ENCODE measurements at places on chromosomes 7 and 10.

GRCh38 chr10:32073659-32074058, 17.4 kb upstream of the KIF5B start:
- no peak for DNase-seq

DNA sequence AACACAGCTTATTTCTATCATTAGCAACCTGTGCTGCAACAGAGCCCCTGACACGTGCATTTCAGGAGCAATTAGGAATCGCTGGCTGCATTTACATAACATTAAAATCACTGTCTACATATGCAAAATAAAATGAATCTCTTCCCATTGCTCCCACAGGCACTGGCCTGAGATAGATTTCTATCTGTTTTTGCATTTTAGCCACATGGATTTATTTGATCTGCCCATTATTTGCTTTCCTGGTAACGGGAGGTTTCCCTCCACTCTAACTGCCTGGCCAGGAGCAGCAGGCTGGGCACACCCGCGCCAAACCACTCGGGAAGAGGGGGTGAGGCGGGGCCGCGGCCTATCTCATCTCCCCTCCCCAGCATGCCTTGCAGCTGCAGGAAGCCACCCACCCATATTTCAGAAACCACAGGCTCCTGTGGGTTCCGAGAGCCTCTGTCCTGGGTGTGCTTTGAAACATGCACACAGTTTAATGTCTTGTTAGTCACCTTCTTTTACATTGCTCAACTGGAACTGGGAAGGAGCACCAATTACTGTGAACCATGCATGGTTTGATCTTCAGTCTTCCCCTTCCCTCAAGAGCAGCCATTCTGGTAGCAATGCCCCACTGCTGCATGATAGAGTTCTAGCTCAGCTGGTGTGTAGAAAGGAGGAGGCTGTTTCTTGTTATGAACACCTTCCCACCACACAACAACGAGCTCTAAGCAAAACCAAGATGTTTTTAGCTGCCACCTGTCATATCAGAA, 37.7 kb upstream of the IKZF1 start:
- peak; percentile 80 for DNase-seq

DNA sequence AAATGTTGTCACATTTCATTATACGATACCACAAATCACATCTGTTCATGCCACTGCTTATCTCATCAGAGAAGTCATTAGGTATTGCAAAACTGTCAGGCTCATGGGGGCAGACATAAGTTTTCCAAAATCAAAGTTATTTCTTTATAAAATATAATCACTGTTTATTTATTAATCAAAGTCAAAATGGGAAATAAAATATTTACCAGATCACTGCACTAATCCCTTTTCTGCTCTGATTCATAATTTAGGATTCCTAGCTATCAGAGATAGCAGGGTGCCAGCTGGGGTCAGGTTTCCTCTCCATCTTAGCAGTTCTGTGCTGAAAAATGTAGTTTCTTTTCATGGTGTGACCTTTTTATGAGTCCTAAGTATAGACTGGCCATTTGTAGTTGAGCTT, 117.7 kb upstream of the LANCL2 start:
- DNase-seq = no peak

DNA sequence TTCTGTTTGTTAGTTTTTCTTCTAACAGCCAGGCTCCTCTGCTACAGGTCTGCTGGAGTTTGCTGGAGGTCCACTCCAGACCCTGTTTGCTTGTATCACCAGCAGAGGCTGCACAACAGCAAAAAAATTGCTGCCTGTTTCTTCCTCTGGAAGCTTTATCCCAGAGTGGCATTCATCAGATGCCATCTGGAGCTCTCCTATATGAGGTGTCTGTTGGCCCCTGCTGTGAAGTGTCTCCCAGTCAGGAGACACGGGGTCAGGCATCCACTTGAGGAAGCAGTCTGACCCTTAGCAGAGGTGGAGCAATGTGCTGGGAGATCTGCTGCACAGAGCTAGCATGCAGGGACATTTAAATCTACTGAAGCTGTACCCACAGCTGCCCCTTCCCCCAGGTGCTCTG, 26.7 kb upstream of the CROT start:
- DNase-seq = no peak

- DNase-seq = peak; percentile 61
Observed at GRCh38 chr7:100119970-100120732, 717 bp downstream of the CNPY4 start.

GRCh38 chr7:30971840-30972563, 8.2 kb downstream of the GHRHR start:
- DNase-seq = no peak

DNA sequence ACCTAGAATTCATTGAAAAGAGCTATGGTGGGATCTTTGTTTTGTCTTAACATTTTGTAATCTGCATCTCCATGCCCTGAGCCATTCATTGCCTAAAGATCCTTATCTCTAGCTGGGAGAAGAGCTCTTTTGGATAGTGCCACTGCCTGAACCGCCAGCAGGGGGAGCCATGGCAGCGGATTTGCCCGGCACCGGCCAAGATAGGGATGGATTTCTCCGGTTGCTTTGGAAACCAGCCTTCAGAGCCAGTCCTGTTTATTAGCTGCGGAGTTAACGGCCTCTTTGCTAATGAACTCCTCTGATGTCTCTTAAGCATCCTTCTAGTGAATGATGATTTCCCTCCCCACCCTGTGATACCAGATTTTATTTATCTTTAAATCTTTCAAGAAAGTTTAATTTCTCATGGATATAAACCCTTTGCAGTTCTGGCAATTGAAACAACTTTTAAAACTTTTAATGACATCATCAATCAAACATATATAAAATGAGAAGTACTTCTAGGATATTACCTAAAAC, 58.2 kb upstream of the LYZL2 start:
- DNase-seq = peak; percentile 92

- no peak for DNase-seq
Observed at GRCh38 chr7:54823776-54824175, 64.8 kb upstream of the SEC61G start.

GRCh38 chr10:43574001-43574892, at the start of gene ZNF239:
ZNF239 (minus strand) TSS chr10:43574616; CDS start chr10:43558079, 16,537 bp downstream.
- peak; percentile 87 for DNase-seq

- DNase-seq = no peak
Observed at GRCh38 chr7:143410521-143411004, 1.9 kb upstream of the EPHA1 start.

GRCh38 chr10:15336211-15336610, 34.9 kb downstream of the FAM171A1 start:
- no peak for DNase-seq

DNA sequence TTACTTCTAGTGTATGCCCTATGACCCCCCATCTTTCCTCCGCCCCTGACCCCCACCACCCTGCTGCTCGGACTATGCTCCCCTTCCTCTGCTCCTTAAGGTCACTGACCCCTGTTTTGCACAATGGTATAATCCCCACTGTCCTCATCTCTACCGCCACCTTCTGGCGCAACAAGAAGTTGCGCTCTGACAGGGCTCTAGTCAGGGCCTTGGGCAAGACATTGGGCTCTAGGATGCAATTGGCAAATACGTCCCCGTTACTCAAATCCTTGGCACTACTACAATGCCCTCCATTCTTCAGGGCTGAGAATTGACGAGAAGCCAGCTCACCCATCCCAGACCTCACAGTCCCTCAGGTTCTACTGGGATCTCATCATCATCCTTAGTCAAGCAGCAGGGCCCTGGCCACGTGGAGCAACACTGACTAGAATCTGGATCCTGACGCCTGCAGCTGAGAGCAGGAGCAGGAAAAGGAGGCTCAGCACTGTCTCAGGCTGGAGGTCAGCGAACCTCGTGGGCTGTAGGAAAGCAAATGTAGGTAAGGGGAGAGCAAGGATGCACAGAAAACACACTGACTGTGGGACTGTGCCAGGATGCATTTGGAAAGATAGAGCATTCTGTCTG, 10.6 kb downstream of the LRIT2 start:
- peak; percentile 43 for DNase-seq

DNA sequence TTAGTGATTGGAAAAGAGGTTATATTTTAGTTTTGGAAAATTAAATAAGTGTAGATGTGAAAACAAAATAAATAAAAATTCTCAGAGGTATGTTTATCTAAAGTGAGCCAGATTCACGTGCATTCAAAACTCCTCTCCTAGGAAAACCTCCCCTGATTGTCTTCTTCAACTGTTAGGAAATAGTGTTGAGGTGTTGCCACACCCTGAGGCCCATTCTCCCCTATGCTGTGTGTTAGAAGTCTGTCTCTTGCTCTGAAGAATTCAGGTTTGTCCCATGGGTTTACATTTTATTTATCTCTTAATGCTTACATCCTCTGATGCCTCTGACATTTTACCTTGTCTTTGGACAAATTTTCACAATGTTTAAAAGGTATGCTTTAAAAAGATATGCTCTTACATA, 40.3 kb downstream of the PTPRE start:
- DNase-seq = no peak

DNA sequence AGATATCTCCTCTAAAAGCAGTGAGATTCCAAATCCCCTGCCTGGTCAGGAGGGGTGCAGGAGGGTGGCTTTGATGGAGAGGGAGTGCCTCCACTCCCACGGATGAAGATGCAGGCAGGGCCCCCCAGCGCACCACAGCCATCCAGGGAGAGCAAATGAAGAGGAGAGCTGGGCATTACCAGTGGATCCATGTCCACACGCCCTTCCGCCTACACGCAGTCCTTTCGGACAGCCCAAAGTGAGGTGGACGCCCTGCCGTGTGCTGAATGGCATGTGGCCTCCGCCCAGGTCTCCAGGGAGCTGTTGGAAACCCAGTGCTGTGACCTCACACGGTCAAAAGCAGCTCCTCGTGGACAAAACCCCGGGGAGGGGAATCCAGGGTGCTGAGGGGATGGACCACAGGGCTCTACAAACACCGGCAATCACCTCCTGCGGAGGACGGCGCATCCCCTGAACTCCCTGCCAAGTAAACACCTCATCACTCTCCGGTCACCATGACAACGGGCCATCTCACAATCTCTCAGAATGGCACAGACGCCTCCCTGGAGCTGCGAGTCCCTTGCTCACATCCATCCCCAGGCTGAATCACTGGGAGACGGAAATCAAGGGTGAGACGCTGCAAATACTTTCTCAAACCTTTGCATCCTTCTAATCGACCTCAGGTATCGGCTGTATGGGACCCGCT, 35.0 kb upstream of the DNAAF5 start:
- DNase-seq = no peak

DNA sequence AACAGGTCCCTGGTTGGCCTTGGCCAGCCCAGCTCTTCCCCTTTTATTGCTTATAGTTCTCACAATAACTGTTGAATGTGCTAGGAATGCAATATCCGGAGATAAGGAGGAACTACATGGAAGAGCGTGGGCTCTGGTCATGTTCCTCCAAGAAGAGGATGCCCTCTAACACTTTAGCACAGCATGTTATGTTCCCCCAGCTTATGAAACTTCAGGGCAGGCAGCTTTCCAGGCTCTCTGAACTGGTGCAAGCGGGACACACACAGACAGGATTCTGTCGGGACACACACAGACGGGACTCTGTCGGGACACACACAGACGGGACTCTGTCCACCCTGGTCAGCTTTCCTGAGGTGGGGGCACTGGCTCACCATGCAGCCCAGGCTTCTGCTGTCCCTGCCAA, 141.6 kb downstream of the PKD1L1 start:
- no peak for DNase-seq

DNA sequence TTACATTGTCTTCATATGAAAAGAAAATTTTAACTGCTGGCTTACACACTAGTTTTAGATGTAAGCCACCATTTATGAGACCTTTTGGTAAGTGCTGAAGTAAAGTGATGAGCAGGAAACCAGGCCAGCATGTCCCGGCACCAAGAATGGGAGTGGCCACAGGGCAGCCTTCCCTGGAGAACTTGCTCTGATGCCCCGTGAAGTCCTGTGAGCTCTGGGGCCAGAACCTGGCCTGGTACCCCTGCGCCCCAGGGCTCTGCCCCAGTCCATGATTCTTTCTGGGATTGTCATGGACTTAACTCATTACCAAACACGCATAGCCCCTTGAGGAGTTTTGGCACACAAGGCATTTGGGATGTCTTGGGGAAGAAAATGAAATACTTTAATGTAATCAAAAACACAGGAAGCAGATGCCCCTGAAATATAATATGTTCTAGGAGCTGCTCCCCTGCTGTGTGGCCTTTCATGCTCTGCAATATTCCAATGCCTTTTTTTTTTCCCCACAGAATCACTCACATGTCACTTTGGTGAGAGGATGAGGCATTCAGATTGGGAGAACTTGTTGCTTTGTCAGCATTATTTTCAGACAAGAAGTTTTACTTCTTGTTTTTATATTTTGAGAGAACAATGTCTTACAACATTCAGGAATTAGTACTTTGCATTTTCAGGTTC, 53.1 kb upstream of the CXCL12 start:
- DNase-seq = no peak

GRCh38 chr7:30214651-30215137, 69.7 kb upstream of the ZNRF2 start:
- no peak for DNase-seq

GRCh38 chr10:61399406-61399805, 53.8 kb downstream of the TMEM26 start:
- DNase-seq = no peak

GRCh38 chr7:84200859-84201258, 6.3 kb upstream of the SEMA3A start:
- no peak for DNase-seq

DNA sequence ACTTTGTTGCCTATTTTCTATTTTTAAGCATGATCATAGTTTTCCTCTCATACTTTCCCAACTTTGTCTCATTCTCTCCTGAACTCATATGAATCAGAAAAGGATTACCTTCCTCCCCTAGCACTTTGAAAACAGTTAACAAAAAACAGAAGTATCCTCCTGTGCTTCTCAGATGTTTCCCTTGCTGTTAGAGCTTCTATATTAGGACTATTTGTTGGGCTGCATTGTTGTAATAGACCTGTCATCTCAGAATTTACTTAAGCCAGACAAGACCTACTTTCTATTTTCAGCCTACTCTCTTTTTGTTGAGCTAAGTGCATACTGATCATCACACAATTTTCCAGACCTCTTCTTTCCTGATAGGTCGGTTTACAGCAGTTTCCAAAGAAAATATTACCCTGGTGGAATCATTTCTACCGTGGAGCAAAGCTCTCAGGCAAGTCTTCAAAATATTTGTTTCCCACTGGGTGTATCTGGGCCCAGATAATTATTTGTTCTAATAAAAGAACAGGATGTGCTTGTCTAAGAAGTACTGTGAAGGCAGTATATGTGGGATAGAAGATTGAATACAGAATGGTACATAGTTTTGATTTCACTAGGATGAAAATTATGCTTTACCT, 411.9 kb upstream of the KLF6 start:
- no peak for DNase-seq

DNA sequence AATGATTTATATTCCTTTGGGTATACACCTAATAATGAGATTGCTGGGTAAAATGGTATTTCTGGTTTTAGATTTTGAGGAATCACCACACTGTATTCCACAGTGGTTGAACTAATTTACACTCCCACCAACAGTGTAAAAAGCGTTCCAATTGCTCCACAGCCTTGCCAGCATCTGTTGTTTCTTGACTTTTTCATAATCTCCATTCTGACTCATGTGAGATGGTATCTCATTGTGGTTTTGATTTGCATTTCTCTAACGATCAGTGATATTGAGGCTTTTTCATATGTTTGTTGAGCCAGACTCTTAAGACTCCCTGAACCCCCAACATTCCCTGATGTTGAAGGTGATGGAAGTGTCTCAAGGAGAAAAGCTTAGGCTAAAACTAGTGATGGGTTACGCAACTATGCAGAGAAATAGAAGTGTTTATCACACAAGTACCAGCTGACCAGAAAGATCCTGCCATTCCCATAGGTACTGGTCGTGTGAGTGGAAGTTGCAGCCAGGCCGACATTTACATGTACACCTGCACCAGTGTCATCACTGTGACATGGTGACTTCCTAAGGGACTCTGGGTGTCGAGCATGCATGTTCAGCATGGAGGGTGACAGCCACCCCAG, 711.2 kb upstream of the NRP1 start:
- no peak for DNase-seq
